Activated T-cell treated with anti-CD3 and anti-CD28 coated beads for 48 hours (primary cell): ENCODE measurements at places on chromosomes 3 and 15.
A peak's percentile ranks its signal among the peaks of the same experiment; 100 is the strongest.

GRCh38 chr15:63953524-63953923 is 92.8 kb downstream of the DAPK2 start:
- DNase-seq: no peak

DNA sequence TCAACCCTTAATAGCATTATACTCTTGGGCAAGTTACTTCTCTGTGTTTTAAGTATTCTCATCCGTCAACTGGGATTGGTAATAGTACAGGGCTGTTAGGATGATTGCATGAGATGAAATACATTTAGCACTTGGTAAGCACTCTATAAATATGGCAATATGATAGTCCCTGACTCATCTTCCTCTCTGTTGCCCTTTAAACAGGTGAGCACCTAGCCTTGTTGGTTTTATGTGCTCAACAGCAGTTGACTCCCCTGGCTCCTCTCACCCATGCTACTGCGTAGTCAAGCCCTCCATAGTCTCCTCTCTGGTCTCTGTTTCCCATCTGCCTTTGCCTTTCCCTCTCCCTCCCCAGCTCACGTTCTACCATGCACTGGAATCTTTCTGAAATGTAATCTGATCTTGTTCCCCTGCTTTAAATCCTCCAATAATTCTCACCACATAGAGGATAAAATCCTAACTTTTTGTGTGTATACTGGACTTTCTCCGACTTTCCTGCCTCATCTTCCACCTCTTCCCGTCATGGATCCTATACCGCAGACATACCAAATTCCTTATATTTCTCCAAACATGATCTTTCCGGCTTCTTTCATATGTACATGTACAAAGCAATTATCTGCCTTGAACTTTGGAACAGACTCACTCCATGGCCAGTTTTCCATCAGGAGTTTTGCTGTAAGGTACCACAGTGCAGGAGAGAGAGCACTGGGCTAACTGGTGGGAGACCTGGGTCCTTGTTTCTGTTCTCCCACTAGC is 42.3 kb downstream of the FSD2 start:
- no peak for DNase-seq

GRCh38 chr3:188126276-188126675 is 27.7 kb upstream of the LPP start:
- no peak for DNase-seq

- no peak for DNase-seq
Measured at GRCh38 chr15:68449389-68449788, 17.4 kb upstream of the ITGA11 start.

DNA sequence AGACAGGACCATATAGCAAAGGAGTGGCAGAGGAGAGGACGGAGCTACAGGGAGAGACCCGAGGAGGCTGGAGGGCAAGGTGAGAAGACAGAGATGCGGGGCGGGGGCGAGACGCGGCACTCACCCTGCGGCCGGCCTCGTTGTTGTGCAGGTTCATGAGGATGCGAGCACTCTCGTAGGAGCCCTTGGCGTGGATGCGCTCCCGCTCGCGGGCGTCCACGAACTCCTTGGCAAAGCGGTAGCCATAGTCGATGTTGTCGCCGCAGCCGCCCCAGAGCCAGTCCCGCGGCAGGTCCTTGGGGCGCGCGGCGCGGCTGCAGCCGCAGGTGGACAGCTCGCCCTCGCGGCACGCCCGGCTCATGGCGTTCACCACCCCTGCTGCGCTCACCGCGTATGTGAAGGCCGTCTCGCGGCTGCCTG is 12.9 kb downstream of the WNT5A start:
- DNase-seq: no peak

GRCh38 chr3:172203522-172204258 is 164.3 kb downstream of the FNDC3B start:
- no peak for DNase-seq

GRCh38 chr3:130677343-130677742 is 69.3 kb downstream of the PIK3R4 start:
- no peak for DNase-seq

GRCh38 chr3:20054549-20054987 is 14.3 kb downstream of the KAT2B start:
- peak; percentile 59 for DNase-seq

DNA sequence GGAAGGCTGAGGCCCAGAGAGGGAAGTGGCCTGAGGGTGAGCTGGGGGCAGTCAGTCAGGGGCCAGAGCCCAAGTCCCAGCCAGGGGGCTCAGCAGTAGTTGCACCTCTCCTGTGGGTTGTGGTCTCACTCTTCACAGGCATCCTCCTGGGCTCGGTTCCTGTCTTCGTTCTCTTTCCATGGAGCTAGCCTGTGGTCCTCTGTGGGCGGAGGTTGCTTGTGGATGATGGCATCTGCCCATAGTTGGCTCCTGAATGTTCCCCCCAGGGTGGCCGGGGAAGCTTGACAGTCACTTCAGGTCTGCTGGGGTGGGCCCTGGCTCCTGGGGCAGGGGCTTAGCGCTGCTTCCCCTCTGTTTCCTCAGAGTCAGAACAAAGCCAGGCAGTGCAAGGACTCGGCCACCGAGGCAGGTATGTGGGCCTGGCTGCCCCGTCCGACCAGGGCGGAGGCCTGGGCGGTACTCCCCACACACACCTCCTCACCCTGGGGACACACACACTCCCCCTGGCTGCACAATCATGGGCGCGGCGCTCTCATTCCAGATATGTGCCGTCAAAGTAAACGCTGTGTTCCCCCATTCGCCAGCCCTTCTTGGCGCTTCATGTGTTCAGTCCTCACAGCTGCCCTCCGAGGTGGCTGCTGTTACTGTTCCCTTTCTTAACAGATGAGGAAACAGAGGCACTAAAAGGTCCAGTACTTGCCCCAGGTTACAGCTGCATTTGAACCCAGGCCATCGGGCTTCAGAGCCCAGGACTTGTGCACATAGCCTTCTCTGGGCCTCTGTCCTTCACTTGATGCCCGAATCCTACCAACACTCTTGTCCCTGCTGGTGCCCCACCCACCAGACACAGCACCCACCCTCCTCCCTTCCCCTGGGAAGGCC is 34.5 kb downstream of the PSTPIP1 start:
- no peak for DNase-seq

DNA sequence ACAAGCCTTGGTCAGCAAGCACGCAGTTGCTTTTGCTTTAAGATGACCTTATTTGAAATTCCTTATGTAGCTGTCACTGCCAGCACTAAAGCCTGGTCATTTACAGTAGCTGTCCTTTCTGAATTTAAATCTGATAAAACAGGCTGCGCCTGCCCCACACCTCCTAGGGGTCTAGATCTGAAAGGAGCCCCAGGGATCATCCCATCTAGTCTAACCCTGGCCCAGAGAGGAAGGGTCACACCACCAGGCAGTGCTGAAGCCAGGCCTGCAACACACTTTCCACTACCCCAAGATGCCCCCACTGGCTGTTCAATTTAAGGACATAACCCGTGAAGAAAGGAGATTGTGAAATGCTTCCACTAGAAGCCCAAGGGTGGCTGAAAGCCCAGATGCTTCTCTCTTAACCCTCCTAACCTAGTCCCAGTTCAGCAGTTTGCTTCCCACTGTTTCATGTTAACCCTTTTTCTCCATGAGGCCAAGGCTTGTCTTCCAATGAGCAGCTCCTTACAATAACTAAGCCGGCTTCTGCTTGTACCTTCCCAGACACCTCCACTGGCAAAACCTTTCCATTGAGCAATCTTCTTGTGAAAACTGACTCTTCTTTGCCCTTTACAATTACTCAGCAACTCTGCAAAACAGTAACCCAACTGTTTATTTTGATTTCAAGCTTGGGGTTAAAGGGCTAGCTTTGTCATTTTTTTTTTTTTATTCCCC is 198.9 kb upstream of the LPP start:
- no peak for DNase-seq

DNA sequence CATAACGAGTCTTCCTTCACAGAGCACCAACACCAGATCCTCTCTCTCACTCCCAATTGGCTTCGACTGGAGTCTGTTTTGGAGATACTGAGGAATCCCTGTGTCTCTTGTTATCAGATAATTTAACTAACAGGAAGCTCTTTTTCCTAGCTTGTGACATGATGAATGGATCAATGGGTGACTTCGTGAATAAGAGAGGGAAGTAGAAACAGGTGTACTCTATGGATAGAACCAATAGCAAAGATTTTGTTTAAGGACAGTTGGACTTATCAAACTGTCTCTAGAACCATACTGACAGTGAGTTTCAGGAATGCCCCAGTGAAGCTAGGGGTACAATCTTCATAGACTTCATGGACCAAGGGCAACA is 29.4 kb upstream of the KLHL6 start:
- DNase-seq: no peak
